ENCODE measurements at places on chromosomes 2 and 18.

DNA sequence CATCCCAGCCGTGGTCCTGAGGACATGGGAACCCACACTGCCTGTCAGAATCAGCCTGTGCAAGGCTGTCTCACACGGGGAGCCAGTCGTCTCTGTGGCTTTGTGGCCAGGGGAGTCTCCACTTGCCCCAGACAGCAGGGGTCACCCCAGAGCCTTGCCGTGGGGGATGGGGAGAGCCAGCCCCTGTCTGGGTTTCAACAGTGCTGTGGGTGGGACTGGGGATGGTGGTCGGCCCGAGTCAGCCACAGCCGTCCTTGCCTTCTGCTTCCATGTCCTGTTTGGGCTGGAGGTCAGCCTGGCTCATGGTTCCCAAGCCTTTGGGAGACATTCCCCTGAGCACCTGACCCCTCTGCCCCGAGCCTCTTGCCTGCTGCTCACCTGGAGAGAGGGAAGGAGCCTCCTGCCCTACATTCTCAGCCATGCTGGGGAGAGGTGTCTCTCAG lies 19.6 kb downstream of the GPR35 start:
- DNase-seq: no peak

- DNase-seq: peak; percentile 49
These were observed 115.1 kb upstream of the PELI1 start for GRCh38 chr2:64259312-64259711.

DNA sequence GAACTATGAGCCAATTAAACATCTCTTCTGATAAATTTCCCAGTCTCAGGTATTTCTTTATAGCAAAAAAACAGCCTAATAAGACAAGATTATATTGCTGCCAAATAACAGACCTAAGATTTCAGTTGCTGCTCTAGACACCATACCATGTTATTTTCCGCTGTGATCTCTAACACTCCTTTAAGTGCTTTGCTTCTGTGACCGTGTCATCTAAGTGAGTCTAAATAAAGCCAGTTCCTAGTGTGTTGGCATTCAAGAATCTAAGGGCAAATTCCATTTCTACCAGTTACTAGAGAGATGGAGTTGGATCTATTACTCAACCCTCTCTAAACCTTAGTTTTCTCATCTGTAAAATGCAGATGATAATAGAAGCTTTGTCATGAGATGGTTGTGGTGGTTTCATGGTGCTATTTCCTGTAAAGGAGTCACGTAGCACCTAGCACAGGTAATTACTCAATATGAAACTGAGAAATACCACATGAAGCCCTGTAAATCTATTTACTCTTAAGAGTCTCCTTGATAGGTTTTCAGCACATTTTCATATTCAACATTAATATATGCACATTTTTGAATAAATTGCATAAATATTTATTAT lies 40.5 kb downstream of the SPHKAP start:
- no peak for DNase-seq

GRCh38 chr2:131404753-131405152 lies 40.8 kb upstream of the RAB6D start:
- no peak for DNase-seq

- peak; percentile 9 for DNase-seq
These were observed 1115.9 kb upstream of the ZEB2 start for GRCh38 chr2:145635706-145636427.

- no peak for DNase-seq
These were observed 60.9 kb upstream of the SIX2 start for GRCh38 chr2:45070113-45070652.

GRCh38 chr2:73232403-73233153 lies 461 bp downstream of the PRADC1 start:
- DNase-seq: no peak

GRCh38 chr2:136131961-136132824 lies 14.2 kb upstream of the CXCR4 start:
- DNase-seq: no peak

- DNase-seq: no peak
These were observed 17.5 kb downstream of the MYO5B start for GRCh38 chr18:50177294-50177992.

- DNase-seq: no peak
These were observed 817.9 kb downstream of the SOCS6 start for GRCh38 chr18:71106701-71107100.

DNA sequence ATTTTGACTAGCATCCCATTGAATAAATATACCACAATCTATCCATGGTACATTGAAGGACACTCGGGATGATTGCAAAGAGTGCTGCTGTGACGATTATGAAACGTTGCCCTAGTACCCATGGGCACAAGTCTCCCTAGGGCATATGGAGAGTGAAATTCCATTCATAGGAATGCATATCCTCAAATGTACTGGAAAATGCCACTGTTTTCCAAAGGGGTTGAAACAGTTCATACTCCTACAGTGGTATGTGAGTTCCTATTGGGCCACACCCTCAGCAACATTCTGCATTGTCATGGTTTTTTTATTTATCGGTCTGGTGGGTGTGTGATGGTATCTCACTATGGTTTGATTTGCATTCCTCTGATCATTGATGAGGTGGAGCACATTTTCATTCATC lies 130.6 kb downstream of the TWIST2 start:
- no peak for DNase-seq

GRCh38 chr2:160392201-160392600 lies 101.4 kb downstream of the RBMS1 start:
- no peak for DNase-seq

DNA sequence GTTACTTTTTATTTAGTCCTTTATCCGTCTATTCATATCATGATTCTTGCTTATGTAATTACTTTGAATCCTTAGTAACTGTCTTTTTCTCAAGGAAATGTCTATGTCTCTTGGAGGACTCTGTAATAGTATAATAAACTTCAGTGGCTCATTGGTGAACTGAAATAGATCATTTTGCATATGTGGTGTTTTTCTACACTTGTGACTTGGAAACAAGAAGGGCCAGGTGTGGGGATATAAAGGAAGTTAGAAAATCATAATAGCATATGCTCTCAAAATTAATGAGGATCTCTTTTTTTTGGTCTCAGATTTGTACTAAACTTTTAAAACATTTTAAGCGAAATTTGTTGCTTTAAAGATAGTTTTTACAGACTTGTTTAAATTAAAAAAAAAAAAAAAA lies 453.0 kb upstream of the CDH20 start:
- no peak for DNase-seq

GRCh38 chr2:189178726-189179569 lies 613 bp downstream of the COL5A2 start:
- DNase-seq: peak; percentile 82

GRCh38 chr2:100853909-100854810 lies 34.2 kb downstream of the NPAS2 start:
- no peak for DNase-seq

DNA sequence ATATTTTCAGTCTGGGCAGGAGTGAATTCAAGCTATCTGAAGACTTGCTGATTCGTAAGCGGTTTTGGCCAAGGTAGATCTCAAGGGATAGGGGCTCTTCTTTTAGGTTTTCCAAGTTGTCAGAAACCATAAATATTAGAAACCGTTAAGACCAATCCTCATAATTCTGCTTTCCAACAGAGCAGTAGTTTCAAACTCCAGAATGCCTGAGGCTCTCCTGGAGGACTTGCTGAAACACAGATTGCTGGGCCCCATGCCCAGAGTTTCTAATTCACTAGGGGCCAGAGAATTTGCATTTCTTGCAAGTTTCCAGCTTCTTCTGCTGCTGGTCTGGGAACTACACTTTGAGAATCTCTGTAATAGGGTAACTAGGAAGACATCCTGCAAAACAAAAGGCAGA lies 1855.7 kb upstream of the CELF4 start:
- no peak for DNase-seq

- peak; percentile 89 for DNase-seq
These were observed 199.9 kb downstream of the TGIF1 start for GRCh38 chr18:3649633-3650426.

DNA sequence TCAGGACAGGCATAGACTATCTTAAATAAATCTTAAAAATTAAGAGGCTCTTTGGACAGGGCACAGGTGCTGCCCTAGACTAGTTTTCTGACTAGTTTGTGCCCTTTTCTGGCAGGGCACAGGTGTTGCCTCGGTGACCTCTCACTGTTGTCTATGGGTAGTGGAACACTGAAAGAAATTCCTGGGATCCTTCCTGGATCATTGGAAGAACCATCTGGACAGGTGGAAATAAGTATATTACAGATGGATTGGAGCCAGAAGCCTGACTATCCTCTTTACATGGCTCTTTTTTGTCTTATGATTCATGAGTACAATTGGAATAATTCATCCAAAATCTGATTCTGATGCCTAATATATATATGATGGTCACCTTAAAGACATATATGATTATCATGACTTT lies 286.6 kb downstream of the RIT2 start:
- DNase-seq: no peak

DNA sequence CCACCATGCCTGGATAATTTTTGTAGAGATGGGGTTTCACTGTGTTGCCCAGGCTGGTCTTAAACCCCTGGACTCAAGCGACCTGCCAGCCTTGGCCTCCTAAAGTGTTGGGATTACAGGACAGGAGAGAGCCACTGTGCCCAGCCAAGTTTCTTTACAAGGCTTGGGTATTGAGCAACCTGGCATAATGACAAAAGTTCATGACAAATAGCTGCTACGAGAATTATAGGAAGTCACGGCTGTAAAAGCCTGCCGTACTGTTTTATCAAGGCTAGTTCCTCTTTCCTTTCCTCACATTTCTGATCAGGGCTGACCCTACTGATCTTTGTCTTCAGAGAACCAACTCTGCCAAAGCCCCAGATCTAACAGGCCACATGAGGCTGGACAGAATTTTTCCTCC lies 490.4 kb upstream of the SPRED2 start:
- no peak for DNase-seq

GRCh38 chr2:19664646-19665045 lies 237.1 kb downstream of the TTC32 start:
- DNase-seq: no peak

- DNase-seq: peak; percentile 64
These were observed 21.6 kb upstream of the SPATA3 start for GRCh38 chr2:230974096-230974913.

DNA sequence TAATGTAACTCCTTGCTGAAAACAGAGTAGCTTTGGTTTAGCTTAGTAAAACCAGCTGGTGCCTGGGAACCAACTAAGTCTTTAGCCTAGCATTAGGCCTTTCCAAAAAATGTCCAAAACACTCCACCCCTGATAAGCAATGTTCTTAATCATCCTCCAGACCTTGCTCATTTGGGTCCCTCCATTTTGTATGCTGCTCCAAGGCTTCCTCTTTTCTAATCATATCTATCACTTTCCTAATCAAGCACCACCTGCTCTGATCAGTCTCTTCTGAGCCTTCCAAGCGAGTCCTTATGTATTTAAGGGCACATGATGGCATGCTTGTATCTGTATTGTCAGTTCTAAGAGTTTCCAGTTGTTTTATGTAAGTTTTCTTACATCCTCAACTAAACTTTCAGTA lies 23.6 kb downstream of the THADA start:
- no peak for DNase-seq

DNA sequence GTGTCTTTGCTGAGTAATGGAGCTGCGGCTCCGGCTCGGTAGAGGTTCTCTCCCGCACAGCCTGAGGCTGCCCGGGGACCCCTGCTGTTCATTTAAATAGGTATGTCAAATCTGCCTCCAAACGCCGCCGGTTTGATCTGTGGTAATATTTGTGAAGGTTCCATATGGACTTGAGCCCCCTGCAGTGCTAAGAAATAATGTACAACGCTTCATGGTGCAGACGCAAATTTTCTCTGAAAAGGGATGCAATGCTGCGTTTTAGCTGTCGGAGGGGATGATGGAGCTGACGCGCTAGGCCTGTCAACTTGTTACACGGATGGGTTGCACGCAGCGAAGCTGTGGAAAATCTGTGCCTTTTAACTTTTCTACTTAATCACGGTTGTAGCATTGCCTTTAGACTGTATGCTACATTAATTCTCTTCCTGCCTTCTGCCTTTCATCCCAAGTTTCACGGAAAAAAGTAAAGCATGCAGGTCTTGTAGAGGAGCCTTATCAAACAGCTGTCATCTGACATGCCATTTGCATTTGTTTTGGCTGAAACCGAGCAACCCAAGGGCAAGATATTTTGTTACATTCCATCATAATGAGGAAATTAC lies 43.2 kb downstream of the MRPS9 start:
- DNase-seq: peak; percentile 24

DNA sequence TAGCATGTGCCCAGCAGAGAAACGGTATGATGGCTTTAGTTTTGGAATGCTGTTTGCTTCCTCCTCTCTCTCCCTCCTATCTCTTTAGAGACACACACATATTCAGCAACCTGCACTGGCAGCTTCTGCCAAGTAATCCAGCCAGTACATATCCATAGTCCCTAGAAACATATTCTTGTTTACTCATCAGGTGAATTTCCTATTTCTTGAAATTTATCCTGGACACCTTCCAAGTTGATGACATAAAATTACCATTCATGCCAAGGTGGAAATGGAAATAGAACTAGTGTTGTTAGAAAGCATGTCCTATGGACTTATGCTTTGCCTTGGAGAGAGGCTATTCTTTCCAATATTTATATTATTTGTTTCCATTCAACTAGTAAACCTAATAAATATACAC lies 50.9 kb upstream of the RGPD4 start:
- DNase-seq: no peak

- DNase-seq: no peak
These were observed 491.0 kb downstream of the SOX11 start for GRCh38 chr2:6183226-6183625.

- DNase-seq: no peak
These were observed 135.2 kb downstream of the RNF144A start for GRCh38 chr2:7052404-7052803.

GRCh38 chr2:130251535-130251872 lies 53.3 kb upstream of the TUBA3E start:
- no peak for DNase-seq

GRCh38 chr2:98693477-98693876 lies 37.5 kb downstream of the MGAT4A start:
- no peak for DNase-seq

All from fibroblast of skin of right biceps (primary cell).